ENCODE measurements at places on chromosomes 1 and 21.

DNA sequence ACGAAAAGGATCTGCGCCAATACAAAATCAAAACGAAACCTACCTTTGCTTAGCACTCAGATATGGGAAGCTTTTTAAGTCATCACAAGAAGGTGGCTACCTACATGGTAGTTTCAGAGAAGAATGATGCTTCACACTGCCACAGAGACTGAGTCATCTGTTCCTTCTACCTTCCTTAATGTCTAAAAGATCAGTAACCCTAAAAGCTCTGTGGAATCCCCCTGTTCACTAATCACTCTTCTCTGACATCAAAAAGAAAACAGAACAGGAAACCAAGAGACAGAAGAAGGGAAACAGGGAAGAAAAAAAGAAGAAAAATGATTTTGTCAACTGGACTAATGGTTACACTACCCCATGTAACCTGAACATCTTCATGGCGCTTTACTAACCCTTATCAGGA is 177.2 kb downstream of the SMYD3 start:
- no peak for DNase-seq

DNA sequence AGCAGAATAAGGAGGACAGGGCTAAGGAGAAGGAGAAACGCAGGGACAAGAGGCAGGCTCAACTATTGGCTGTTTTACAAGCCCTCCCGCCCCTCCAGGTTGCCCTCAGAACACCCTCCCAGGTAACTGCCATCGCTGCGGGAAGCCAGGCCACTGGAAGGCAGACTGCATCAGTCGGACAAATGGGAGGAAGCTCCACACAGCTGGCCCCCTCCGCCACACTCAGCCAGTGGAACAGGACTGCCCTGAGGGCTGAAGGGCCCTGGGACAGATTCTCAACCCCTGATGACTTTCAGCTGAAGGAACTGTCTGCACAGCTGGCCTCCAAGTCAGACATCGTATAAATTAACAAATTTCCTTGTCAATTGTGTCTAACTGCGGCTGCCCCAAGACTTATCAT is 21.8 kb downstream of the LRRC3 start:
- DNase-seq: no peak

DNA sequence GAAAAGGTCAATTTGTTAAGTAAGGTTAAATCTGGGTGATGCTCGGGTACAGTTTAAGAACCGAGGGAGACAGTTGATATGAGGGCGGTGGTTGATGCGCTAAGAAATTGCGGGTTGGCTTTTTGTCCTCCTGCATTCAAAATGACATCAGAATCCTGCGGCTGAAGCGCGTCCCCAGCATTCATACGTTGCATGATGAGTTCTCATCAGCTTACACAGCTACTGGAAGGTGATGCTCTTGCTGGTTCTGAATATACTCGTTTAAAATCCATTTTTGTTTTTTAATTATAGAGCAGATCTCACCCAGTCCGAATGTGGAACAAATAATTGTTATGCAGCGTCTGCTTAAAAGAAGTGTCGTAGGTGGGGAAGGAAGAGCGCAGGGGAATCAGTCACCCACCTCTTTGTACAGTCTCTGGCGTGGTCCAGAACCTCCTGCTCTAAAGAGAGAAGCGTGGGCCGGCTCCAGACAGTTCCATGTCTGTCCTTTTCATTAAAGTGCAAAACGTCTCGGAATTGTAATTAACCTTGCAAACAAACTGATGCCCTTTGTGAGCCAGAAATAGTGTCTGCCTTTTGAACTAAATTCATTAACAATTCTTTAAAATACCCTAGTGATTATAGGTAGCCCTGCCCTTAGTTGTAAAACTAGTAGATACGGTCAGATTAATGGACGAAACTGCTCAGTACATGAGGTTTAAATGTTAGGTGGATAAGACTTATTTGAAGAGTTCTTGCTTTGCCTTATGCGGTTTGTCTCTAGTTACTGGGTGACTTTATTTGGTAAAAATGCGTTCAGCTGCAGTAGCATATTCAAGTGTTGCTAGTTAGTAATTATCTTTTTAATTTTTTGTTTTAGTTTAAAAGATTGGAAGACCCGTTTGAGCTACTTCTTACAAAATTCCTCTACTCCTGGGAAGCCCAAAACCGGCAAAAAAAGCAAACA is 741 bp downstream of the RGS2 start:
- peak; percentile 40 for DNase-seq

- peak; percentile 22 for DNase-seq
These were observed 287.3 kb downstream of the VAV3 start for GRCh38 chr1:107677697-107678096.

DNA sequence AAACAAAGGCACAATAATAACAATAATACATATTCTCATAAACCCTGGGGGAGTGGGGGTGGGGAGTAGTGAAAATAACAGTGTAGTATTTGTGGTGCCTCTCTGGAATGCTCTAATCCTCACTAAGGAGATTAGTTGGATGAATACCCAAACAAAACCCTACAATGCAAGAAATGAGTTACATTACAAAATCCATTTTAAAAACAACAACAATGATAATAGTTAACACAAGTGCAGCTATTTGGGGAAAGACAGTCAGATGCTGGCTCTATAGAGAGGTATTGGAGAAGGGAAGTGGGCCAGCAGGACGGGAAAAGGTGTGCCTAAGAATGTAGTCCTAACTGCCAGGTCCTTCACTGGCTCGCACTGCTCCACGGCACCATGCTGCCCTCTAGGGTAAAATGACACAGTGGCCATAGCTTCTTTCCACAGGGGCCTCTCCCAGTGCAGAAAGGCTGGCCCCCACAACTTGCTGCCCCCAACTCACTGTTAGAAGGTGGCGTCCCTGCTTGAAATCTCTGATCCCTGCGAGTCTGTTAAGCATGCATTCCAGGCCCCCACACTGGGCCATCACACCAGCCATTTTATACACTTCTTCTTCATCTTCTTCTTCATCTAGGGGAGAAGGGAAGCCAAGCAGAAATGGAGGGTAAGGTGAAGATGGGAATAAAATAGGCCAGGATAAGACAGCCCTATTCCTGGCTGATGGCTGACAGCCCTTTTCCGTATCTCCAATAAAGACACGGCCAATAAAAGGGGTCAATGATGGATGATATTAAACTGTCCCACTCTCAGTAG is 113.8 kb downstream of the UBR4 start:
- DNase-seq: no peak

- no peak for DNase-seq
These were observed 9.9 kb downstream of the LMO4 start for GRCh38 chr1:87338566-87338965.

- DNase-seq: no peak
These were observed 37.8 kb upstream of the EFHD2 start for GRCh38 chr1:15371610-15372545.

DNA sequence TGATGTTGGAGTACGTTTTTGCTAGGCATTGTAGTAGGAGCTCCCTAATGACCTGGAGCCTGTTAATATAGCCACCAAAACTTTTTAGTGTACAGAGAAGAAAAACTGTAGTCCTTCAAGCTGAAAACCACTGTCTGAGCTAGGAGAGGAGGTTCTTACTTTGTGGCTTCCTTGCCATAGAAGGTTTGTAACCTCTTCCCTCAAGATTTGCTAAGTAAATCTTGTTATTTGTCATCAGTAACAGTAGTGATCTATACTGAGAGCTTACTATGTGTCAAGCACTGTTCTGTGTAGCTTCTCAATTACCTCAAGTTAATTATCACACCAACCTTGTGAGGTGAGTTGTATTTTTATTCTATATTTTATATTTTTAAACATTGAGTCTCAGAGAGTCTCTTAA is 21.2 kb upstream of the LRRC8C start:
- no peak for DNase-seq

DNA sequence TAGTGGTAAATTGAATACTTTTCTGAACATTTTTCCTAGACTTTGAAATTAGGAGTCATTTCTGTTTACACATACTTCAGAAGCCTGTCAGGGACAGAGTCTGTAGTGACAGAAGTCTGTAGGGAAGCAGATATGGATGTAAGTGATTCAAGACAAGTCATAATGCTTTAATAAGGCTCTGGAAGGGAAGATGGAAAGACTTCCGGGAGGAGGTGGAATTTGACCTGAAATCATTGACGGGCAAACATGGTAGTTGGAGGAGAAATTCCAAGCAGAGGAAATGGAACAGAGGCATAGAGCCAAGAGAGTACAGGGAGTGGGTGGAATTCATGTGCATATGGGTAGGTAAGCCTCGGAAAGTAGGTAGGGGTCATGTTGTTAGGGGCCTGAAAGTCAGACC is 22.5 kb downstream of the CAMTA1 start:
- DNase-seq: no peak

DNA sequence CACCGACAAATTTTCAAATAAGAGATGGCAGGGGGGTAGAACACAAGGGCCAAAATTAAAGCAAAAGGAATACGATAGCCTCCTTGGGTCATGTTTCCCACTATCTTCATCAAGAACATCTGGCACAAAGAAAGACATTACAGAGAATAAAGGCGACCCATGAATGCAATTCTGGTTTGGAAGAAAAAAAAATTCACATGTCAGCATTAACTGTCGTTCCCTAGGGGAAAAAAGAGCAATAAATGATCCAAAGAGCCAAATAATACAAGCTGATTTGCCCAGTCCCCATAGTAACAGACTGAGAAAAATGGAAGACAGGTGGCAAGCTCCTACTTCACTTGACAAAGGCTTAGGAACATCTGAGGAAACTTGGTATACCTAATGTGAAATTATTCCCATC is 4.5 kb downstream of the STIL start:
- no peak for DNase-seq

GRCh38 chr1:16605213-16605525 is 8.2 kb downstream of the NBPF1 start:
- no peak for DNase-seq

- DNase-seq: no peak
These were observed 5.1 kb downstream of the TNFRSF8 start for GRCh38 chr1:12067900-12068821.

DNA sequence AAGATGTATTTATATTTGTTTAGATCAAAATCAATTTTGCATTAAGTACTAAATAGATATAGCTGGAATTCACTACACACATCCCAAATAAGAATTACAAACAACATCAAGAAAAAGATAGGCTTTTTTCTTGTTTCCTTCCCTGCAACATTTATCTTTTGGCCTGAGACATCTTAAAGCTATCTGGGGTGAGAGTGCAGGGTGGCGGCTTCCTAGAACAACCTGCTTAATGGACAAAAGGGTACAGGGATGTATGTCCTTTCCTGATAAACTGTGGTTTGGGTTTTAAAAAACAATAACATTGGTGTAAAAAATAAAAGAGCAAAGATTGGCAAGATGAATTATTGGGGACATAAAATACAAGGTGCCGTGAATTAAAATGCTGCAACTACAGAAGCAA is 54.4 kb downstream of the EPRS1 start:
- no peak for DNase-seq

GRCh38 chr1:192227330-192227729 is 69.1 kb downstream of the RGS18 start:
- no peak for DNase-seq

GRCh38 chr1:6360117-6360496 is 33.5 kb downstream of the ACOT7 start:
- DNase-seq: no peak

GRCh38 chr1:33370301-33370700 is 49.4 kb upstream of the A3GALT2 start:
- DNase-seq: no peak

GRCh38 chr1:112704391-112704933 is 2.5 kb downstream of the RHOC start:
- no peak for DNase-seq

DNA sequence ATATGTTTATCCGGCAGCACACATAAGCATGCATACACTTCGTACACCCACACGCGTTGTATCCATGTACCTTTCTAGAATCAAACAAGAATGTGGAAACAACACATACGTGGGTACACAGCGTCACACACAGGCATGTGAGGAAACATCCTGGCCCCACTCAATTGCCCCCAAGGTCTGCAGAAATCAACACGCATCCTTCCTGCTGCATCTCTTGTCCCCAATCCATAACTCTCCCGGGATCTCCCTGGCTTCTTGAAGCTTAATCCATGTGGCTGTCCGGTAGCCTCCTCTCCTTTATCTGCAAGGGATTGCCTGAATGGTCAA is 5.5 kb upstream of the TBX15 start:
- DNase-seq: no peak

DNA sequence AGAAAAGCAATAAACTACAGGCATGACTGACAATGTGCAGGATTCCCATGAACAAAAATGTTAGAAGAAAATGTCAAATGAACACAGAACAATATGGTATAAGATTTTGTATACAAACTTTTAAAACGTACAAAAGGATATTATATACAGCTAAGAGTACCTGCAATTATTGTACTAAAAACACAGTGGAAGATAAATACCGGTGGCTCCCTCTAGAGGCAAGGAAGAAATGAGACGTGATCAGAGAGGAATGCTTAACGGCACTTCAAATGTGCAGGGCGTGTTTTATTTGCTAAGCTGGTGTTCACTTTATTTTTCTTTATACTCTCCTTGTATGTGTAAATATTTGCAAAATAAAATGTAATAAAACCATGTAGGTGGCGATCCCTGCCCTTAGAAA is 191.8 kb upstream of the SAMSN1 start:
- peak; percentile 31 for DNase-seq

- no peak for DNase-seq
These were observed 355.1 kb upstream of the PTBP2 start for GRCh38 chr1:96366516-96366915.

GRCh38 chr1:211616231-211616964 is 37.4 kb upstream of the SLC30A1 start:
- no peak for DNase-seq

GRCh38 chr1:226351709-226352108 is 42.7 kb upstream of the LIN9 start:
- DNase-seq: no peak

GRCh38 chr1:192737306-192737705 is 71.5 kb upstream of the RGS2 start:
- DNase-seq: no peak

GRCh38 chr1:79353224-79353623 is 346.7 kb upstream of the ADGRL4 start:
- DNase-seq: no peak

GRCh38 chr21:15453261-15453660 is 276.5 kb upstream of the USP25 start:
- DNase-seq: no peak

DNA sequence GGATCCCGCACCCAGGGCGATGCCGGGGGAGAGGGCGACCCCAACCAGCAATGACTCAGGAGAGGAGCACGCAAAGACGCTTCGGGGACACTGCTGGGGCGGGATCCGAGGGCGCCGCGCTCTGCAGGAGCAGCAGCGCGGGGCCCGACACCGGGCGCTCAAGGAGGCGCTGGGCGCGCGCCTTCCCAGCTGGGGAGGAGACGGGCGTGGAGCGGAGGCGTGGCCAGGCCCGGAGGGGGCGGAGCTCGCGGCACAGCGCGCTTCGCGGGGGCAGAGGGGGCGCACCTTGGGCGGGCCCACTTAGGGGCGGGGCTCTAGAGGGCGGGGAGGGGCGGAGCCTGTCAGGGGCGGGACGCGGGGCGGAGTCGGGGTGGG is 369 bp downstream of the SUMO3 start:
- peak; percentile 64 for DNase-seq

GRCh38 chr1:78447086-78447485 is 43.7 kb upstream of the PTGFR start:
- no peak for DNase-seq
